ENCODE measurements at places on chromosomes 1 and 21.
A peak's percentile ranks its signal among the peaks of the same experiment; 100 is the strongest.

GRCh38 chr1:214234635-214235025 lies 46.3 kb upstream of the SMYD2 start:
- DNase-seq = no peak

GRCh38 chr21:42032266-42032665 lies 22.1 kb upstream of the ZBTB21 start:
- no peak for DNase-seq

DNA sequence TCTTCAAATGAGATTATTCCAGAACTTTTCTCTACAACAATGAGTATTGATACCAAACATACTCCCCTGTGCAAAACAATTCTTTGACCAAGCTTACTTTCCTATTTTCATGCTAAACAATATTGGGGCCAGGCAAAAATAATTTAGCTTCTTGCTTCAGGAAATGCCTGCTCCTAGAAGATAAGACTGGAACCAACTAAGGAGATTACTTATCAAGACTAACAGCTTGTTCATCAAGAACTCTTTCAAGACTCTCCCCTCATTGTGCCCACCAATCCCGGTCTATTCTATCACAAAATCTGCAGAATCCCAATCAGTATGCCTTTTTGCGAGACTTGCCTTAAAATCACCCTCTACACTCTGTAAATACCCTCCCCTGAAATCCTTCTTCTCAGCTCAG lies 536.6 kb downstream of the RWDD3 start:
- no peak for DNase-seq

DNA sequence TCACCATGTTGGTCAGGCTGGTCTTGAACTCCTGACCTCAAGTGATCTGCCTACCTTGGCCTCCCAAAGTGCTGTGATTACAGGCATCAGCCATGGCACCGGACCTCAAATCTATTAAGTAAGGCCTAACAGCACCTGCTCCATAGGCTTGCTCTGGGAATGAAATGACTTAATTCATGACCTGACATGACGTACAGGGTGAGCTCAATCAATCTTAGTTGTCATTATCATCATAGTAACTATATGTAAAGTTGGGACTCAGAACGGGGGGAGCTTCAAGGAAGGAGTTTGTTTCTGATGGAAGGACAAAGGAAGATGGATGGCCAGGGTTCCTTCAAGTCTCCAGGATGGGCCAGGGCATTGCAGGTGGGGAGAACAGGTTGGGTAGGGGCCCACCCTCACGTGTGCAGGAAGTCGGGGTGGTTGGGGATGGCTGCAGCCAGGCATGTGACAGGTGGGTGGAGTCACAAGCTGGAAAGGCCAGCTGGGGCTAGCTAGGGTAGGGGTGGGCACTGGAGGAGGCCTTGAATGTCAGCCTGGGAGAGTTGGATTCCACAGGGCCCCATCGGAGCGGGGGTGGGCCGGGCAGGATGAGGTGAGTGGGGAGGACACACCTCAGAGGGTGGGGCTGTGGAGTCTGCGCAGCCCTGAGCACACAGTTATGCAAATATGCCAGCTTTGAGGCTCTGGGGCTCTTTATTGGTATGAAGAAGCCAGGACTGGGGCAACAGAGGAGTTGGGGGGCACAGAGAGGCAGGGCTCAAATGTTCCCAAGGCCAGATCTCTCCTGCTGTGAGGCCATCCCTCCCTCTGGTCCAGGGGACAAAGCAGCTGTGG lies 9.6 kb downstream of the TRIM62 start:
- DNase-seq = no peak

- no peak for DNase-seq
Observed at GRCh38 chr1:159430985-159431384, 1.0 kb upstream of the OR10J4 start.

GRCh38 chr1:212141404-212141803 lies 105.9 kb downstream of the DTL start:
- no peak for DNase-seq

DNA sequence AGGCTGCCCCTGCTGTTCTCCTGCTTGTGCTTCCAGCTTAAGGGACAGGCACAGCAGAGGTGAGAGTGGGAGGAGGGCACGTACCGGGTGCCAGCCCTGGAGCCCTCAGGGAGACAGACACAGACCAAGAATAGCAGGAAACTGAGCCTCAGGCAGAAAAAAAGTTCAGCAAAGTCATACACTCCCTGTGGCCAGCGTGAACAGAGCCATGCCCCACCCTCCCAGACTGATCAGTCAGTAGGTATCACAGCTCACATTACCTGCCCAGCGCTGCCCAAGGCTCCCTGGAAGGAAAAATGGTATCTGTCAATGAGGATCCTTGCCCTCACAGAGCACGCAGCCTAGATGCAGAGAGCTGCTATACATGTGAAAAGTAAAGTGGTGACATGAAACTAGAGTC lies 1.3 kb downstream of the UBL4B start:
- DNase-seq = no peak

DNA sequence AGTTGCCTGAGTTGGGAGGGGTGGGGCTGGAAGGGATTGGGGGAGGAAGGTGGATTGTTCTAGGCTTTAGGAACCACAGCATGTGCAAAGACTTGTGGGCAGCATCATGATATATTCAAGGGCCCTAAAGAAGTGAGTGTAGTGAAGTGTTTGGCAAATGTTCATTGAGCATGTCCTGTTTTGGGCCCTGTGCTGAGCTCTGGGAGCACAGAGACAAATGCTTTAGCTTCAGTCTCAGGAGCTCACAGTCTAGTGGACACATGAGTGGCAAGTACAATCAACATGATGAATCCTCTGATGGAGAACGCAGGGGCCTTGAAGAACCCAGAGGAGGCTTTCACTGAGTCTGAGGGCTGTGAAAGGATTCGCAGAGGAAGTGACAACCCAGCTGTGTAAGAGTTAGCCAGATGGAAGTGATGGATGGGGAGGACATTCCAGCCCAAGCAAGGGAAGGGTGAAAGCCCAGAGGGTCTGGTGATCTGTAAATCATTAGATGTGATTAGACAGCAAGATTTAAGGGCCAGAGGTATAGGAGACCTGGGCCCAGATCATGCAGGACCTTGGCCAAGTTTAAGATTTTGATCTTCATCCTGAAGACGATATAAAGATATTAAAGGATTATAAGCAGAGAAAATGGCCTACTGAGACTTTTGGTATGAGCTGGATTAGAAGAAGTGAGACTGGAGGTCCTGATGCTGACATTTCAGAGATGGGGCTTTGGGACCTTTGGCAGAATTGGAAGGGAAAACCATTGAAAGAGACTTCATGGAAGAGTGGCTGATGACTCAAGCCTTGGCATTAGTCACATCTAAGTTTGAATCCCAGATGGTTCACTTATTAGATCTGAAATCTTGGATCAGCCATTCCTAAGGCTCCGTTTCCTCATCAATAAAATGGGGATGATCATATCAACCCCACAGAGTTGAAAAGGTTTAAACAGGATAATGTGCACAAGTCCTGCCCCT lies 4.6 kb downstream of the IPO13 start:
- no peak for DNase-seq

- DNase-seq = no peak
Observed at GRCh38 chr1:82920418-82921248, 1078.3 kb downstream of the TTLL7 start.

DNA sequence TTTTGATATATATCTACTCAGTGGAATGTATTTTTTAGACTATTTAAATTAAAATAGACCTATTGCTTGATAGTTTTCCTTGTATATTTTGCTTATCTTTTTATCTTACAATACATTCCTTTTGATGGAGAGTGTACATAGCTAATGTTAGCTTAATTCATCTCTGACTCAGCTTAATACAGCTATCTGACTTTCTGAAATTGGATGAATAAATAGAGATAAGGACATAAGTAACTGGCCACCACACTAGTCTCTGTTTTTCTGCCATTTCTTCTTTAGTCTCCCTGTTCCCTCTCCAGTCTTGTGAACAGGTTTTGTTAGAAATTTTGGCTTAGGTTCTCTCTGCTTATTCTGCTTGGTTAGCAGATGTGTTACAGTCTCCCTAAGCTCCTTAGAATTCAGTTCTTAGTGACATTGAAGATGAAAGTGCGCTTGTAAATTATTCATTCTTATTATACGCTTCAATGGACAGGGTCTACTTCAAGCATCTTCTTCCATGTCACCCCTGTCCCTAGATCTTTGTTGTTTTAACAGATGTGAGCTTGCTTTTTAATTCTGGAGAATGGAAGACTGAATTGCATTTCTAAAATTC lies 59.6 kb downstream of the XPR1 start:
- no peak for DNase-seq

- DNase-seq = no peak
Observed at GRCh38 chr1:40709802-40710278, 18.3 kb downstream of the NFYC start.

GRCh38 chr1:3031401-3032221 lies 10.3 kb downstream of the ACTRT2 start:
- no peak for DNase-seq

GRCh38 chr1:231694075-231694431 lies 67.5 kb downstream of the DISC1 start:
- DNase-seq = no peak

DNA sequence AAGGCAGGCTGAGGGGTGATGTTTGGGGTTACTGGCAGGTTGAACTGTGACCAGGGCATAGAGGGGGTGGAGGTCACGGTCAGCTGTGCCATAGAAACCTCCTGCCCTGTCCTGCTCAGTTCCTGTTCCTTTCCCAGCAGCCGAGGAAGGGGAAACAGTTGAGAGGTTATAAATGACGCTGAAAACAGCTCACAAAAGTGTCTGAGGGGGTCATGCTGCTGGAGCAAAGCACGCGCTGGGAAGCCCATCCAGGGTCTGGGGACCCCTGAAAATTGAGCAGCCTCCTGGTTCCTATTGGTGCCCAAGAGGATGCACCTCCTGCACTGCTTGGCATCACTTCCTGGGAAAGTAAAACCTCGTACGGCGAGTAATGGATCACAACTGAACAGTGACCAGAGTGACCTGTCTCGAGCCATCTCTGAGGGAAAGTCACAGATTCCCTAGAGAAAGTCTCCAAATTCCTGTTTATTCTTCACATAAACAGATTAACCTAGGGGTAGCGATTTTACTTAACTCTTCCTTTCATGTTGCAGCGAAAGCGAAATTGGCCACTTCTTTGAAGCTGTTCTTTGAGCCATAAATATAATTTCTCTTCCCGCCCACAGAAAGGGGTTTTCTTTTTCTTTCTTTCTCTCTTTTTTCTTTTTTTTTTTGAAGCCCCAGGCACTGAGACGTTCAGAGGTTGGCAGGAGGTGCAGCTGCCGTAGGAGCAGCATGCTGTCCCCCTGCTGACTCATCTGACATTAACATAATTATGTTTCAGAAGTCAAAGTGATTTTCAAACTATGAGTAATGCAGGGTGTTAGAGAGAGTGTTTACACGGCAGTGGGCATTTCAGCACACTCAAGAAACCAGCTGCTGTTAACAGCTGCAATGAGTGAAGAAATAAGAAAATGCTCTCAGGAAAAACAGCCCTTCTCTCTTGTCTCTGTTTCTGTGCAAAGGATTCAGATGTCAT lies 41.8 kb upstream of the ATF3 start:
- peak; percentile 24 for DNase-seq

- peak; percentile 13 for DNase-seq
Observed at GRCh38 chr1:112508278-112509004, at the start of gene WNT2B. WNT2B (plus strand) TSS chr1:112508965; CDS start chr1:112509263, 298 bp downstream.

- DNase-seq = no peak
Observed at GRCh38 chr1:1438531-1439381, 3.3 kb downstream of the VWA1 start.

DNA sequence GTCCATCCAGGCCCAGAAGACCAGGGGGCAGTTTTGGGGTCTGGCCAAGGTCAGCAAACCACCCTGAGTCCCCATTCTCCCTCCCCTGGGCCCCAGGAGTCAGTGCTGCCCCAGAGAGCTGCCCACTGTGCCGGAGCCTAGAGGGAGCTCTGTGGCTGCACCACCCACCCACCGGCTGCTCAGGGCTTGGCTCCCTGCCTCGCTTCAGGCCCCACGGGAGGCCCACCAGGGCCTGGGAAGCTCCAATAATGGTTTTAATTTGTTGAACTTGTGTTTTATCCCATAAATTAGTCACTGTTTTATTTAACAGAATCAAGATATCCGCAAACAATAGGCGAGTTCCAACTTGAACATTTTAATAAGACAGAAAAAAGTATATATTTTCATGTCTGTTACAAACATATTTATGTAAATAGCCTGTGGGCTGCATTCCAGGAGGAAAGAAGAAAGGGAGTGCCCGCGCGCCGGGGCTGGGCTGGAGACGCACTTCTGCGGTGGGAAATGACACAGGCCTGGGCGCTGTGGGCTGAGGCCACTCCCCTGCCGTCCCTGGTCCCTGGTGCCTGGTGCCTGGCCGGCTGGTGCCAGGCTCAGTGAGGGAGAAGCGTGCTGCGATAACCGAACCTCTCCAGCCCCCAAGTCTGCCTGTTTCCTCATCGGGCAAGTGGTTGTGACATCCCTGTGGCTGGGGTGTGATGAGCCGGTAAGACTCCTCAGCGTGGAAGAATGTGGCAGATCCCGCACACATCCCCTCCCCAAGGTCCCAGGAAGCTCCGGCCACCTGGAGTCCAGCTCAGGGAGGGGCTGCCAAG lies 160.5 kb downstream of the PEX14 start:
- no peak for DNase-seq

- no peak for DNase-seq
Observed at GRCh38 chr21:45845770-45846090, 135.8 kb upstream of the COL6A1 start.

GRCh38 chr21:46633566-46633965 lies 1.9 kb upstream of the PRMT2 start:
- no peak for DNase-seq

- no peak for DNase-seq
Observed at GRCh38 chr1:30323352-30323751, 400.0 kb downstream of the MATN1 start.

- DNase-seq = peak; percentile 19
Observed at GRCh38 chr1:223248770-223249140, 105.7 kb upstream of the TLR5 start.

DNA sequence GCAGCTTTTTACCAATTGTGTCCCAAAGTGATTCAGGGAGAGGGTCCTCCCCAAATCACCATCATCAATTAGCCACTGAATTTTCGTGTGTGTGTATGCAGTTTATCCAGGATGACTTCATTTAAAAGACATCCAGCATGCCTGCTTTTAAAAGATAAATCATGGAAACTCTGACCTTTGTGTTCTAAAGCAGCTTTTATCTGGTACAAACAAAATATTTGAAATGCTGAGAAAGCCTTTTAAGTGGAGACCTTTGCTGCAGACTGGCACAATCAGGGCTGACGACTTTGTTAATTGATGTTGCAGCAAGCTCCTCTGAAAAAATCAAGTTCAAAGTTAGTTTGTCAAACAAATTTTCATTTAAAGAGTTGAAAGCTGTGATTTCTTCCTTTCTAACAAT lies 104.7 kb downstream of the PCP4 start:
- no peak for DNase-seq

DNA sequence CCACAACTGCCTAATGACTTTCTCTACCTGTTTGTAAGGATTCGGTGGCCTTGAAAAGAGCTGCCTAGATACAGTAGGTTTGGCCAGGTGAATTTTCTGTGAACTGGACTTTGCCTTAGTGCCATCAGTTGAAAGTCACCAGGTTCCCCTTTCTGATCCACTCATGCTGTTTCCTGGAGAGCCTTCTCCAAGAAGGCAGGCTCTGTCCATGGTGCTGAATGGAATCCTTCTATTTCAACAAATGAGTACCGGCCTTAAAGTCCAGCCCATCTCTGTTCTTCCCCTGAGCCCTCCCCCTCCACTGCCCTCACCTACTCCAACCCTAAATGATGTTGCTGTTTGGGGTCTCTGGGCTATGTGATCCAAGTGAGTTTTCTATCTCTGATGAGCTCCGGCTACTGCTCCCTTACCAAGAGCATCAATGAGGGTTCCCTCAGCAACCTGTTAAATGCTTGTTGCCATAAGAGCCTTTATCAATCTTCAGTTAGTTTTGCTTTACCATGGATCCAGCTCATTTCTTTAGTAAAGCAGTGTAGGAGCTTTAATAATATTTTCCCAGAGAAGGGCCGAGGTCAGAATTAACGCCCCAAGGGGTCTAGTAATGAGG lies 500.4 kb downstream of the PTPRU start:
- no peak for DNase-seq

- no peak for DNase-seq
Observed at GRCh38 chr1:204025917-204026707, 46.8 kb upstream of the SOX13 start.

Measured in activated CD8-positive, alpha-beta memory T cell treated with anti-CD3 and anti-CD28 coated beads for 1 hour (primary cell).